ENCODE measurements at places on chromosomes 4 and X. TPM values are rescaled to one million over a fixed set of nuclear protein-coding genes. Genes with fewer than 3 reads are reported as not detected.
A peak's percentile ranks its signal among the peaks of the same experiment; 100 is the strongest.

DNA sequence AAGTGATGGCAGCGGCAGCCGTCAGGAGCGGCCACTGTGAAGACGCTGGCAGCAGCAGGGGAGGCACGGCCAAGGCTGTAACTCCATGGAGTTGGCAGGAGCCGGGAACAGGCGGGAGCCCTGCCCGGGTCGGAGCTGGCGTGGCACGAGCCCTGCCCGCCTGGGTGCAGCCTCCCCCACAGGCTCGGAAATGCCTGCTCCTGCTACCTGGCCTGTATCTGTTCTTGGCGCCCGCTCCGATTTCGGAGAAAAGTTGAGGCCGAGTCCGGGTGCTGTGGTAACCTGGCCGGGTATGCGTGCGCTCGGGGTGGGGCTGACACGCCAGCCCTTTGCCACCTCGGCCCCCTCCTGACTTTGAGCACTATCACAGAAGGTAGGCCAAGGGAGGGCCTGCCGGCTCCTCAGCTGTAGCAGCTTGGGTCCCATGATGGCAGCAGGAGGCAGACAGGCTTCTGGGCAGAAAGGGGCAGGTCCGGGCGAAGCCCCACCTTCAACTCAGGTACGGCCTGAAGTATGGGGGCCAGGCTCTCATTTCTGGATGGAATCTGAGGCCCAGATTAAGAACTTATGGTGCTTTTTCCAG lies 51.2 kb upstream of the SHISA3 start:
- DNase-seq = no peak

- DNase-seq = no peak
Observed at GRCh38 chr4:75549019-75549418, 6.8 kb upstream of the ODAPH start.

GRCh38 chr4:4233610-4234009 lies 6.9 kb upstream of the OTOP1 start:
- DNase-seq = no peak

GRCh38 chr4:128006592-128006991 lies 41.4 kb downstream of the ABHD18 start:
- no peak for DNase-seq

- DNase-seq = no peak
Observed at GRCh38 chrX:112645774-112646173, 34.0 kb downstream of the LHFPL1 start.

The HSFX1 gene
- total RNA-seq = 1.4 TPM

The NEXMIF gene
- 0.87 TPM for total RNA-seq

DNA sequence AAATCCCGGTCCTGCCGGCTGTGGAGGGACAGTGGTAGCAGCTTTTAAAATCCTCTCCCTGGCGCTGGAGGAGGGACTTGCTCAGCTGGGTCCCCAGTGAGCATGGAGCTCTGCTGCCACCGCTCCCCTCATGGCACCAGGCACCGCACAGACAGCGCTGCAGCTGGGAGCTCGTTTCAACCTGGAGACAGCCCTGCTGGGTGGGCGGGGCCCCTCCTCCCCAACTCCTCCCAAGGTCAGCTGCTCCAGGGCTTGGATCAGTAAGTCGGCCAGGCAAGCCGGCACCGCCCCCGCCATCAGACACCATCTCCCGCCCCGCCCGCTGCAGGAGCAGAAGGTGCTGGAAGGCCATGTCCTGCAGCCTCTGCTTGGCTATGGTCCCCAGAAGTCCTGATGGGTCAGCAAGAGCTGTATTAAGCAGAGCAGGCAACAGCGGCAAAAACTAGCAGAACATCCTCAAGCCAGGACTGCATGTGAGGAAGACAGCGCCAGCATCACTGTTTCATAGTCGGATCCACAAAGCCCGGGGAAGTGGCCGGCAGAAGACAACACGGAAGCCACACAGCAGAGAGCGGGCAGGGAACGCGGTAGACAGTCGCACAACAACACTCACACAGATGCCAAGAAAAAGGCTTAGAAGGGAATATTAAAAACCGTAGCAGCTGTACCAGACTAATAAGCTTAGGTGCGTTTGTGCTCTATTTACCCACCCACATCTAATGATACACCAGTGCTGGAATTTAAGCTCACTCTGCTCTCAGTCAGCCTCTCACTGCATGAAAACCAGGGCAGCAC lies 16.2 kb downstream of the ZFYVE28 start:
- DNase-seq = peak; percentile 80

GRCh38 chr4:116055857-116056827 lies 942.7 kb upstream of the NDST4 start:
- no peak for DNase-seq

GRCh38 chr4:186826006-186826405 lies 102.3 kb upstream of the FAT1 start:
- DNase-seq = no peak

The ZNF718 gene
- 9.1 TPM for total RNA-seq

The SMIM20 gene
- 25.2 TPM for total RNA-seq

DNA sequence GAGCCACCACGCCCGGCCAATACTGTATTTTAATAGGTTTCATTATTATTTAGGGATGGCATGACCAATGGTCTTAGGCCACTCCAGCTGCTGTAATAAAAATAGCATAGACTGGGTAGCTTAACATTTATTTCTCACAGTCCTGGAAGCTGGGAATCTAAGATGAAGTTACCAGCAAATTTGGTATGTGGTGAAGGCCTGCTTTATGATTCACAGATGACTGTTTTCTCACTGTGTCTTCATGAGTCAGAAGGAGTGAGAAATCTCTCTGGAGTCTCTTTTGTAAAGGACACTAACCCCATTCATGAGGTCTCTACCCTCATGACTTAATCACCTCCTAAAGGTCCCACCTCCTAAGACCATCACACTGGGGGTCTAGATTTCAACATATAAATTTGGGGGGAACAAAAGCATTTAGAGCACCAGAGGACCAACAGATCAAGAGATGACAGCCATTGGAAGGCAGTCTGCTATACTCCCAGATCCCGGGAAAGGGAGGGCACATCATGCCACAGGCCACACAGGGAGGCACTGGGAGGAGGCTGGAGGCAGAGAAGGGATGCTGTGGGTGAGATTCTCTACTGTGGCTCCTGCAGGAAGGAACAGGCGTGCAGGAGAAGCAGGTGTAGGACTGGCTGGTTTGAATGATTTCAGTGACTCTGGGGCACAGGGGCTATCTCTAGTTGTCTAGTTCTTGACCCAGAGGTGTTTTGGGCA lies 335.8 kb upstream of the SFRP2 start:
- no peak for DNase-seq

The DGKK gene
- 0.09 TPM for total RNA-seq

The TENM3 gene
- total RNA-seq = 5.6 TPM

The CYTL1 gene
- 11.5 TPM for total RNA-seq

- DNase-seq = no peak
Observed at GRCh38 chr4:55561889-55562288, 15.2 kb upstream of the CLOCK start.

The TLR10 gene
- 0.78 TPM for total RNA-seq

- DNase-seq = no peak
Observed at GRCh38 chrX:15909605-15910004, 55.0 kb upstream of the AP1S2 start.

DNA sequence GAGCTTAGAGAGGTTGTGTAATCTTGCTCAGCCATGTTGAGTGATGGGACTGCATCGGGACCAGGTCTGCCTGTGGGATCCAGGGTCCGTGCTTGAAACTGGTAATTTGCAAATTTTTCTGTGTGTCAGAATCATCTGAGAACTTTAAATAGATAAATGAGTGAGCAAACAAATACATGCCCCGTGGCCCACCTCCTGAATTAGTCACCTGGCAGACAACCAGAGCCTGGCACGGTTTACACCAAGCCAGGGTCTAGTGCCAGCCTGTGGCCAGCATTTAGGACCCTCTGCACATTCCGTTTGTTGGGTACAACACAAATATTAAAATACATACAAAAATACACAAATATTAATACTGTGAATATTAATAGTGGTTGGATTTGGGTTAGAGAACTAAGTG lies 90.6 kb upstream of the STOX2 start:
- no peak for DNase-seq

DNA sequence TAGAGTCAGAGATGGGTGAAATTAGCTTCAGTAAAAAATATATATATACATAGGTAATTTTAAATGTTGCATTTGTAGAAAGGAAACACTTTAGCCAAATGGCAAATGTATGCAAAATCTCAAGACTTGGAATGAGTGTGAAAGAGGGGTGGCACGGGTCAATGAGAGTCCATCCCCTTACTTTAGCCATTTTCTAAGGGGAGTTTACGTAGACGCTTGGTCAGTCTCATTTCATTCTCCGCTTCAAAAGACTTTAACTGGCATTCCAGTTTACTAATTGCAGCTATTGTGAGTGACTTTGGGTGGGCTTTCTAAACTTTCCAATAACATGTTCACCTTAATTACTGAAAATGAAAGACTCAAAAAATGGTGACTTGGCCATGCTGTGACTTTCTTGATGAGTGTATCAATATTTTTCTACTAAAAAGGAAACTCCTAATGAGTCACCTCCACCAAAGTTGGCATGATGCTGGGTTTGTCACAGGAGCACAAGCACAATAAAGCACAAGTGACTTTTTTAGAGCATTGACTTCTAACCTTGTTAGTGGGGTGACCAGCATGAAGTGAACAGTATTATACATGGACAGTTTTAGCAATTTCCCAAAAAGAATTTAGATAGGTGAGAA lies 356.0 kb upstream of the RASGEF1B start:
- DNase-seq = no peak

DNA sequence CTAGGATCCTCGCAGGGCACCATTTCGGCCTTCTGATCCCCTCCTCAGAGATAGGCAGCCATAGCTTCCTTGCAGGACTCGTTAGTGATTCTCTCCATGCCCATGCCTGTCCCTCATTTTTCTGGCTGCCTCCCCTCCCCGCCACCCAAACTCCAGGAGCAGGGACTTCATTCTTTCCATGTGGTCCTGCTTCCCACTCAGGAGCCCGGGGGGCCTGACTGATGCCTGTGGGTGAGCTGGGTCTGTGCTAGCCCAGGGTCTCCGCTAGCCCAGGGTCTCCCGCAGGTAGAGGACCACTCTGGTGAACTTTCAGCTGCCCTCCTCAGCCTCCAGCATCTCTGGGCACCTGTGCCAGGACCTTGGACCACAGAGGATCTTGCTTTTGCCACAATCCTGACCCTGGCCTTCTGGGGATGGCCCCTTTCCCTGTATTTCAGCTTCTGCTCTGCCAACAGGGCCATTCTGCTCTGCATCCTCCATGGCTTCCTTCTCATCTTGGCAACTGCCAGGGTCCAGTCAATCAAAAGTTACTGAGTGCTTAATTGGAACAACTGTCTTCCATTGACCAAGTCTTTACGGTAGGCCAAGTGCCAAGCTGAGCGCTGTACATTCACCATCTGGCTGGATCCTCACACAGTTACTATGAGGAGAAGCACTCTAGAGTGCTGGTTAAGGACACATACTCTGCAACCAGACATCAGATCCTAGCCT lies 152.2 kb downstream of the EFNB1 start:
- no peak for DNase-seq

The JAKMIP1 gene
- total RNA-seq = 0.64 TPM

GRCh38 chr4:16205298-16206164 lies 20.7 kb downstream of the TAPT1 start:
- DNase-seq = no peak

The AADAT gene
- 8.9 TPM for total RNA-seq

The ZNF157 gene
- total RNA-seq = 0.23 TPM

The AR gene
- total RNA-seq = 5.3 TPM

Measured in upper lobe of right lung (tissue), 1 donor.